ENCODE measurements at places on chromosomes 12 and 14.

DNA sequence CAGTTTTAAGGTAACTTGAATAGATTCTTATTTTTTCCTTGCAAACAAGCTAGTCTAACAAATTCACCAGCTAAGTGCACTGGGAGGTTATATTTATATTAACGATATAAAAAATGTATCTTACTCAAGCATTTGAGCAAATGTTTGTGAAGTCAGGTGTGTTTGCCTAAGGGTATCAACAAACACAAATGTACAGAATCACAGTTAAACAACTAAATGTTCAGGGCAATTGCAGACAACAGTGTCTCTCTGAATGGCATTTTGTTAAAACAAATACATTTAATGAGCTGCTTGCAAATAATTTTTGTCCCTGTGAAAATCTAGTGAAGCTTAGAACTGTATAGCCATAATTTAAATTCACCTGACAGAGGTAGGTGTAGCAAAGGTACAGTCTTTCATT lies 28.2 kb upstream of the FLRT2 start:
- DNase-seq = no peak

- DNase-seq = no peak
These were observed 169.5 kb upstream of the FOXN3 start for GRCh38 chr14:89586258-89587135.

DNA sequence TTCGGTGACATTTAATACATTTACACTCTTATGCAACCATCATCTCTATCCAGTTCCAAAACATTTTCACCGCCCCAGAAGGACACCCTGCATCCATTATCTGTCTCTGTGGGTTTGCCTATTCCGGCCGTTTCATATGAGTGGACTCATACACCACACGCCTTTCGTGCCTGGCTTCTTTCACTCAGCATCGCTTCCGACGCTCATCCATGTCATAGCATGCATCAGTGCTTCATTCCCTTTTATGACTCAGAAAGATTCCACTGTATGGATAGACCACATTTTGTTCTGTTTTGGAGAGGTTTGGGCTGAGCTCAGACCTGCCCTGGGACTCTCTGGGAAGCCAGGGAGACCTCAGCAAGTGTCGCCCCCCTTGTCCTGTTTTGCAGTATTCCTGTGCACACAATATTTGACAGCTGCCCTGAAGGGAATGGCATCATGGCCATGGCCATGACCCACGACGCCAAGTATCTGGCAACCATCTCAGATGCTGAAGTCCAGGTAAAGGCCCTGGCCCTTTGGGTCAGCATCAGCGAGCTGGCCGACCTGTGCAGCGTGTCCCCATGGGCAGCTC lies 23.8 kb downstream of the CFAP251 start:
- DNase-seq = no peak

DNA sequence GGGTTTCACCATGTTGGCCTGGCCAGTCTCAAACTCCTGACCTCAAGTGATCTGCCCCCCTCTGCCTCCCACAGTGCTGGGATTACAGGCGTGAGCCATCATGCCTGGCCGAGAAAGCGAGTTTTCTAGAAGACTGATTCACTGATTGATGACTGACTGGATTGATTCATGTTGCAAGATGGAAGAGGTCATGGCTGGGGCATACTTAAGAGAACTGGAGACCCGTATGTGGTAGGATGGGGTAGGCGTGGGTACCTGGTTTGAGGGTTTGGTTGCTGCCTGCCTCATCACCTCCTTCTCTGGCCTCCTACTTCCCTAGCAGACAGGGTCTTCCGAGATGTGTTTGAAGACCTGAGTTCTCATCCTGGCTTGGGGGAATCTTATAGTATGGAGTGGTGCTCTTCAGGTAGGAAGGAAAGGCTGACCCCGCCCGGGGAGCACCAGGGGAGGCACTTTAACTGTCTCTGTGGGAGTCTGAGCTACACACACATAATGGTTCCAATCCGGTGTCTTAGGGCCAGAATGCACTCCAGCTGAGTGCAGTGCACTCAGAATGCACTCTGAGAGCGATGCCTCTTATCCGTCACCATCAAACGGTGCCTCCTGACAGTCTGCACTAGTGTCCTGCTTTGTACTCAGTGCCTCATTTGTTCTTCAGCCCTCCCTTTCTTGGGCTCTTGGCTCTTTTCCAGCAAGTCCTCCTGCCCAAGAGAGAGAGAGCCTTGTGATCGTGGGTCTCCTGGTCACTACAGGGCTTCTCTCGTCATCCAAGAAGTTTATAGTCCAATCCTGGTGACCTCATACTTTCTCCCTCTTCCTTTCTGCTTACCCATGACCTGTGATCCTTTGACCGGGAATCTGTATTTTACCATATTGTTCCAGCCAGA lies 19.7 kb downstream of the PLEKHG3 start:
- no peak for DNase-seq

- no peak for DNase-seq
These were observed 24.8 kb downstream of the ATF7 start for GRCh38 chr12:53601296-53601847.

DNA sequence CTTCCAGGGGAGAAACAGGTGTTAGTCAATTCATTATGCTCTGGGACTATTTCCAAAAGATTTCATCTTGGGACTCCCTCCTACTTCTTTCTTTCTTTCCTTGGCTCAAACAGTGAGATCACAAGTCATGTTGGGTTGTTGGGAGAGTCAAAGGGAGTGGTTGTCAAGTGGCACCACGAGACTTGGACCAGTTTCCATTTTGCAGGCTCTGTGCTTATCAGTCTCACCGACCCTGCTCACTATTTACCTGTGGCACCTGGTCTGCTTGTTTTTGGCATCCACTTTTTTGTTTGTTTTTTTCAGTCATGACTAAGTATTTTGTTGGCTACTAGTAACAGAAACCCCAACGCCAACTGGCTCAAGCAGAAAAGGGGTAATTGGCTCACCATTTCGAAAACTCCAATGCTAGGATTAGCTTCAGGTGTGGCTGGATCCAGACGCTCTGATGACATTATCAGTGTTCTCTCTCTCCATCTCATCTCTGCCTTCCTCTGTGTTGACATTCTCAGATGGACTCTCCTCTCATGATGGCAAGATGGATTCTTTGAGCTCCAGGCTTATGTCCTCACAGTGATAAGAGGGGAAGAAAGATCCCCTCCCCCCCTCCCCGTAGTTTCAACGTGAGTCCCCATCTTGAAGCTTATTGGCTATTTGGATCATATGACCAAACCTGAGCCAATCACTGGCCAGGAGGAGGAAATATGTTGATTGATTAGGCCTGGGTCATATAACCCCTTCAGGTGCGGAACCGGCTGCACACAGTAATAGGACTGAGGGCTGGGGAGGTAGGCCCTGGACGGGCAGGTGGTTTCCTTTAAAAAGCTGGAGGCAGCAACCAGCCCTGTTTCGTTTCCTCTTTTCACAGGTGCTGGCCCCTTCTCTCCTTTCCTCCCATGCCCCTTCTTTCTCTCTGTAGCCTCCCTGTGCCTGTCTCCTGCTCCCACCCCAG lies 84.2 kb downstream of the AACS start:
- DNase-seq = no peak

GRCh38 chr12:95269892-95270291 lies 52.3 kb downstream of the VEZT start:
- no peak for DNase-seq

- no peak for DNase-seq
These were observed 3.3 kb downstream of the SNRPF start for GRCh38 chr12:95862038-95862437.

Measured in NCI-H1105 (cell line).